ENCODE measurements at places on chromosomes 7 and 10.

DNA sequence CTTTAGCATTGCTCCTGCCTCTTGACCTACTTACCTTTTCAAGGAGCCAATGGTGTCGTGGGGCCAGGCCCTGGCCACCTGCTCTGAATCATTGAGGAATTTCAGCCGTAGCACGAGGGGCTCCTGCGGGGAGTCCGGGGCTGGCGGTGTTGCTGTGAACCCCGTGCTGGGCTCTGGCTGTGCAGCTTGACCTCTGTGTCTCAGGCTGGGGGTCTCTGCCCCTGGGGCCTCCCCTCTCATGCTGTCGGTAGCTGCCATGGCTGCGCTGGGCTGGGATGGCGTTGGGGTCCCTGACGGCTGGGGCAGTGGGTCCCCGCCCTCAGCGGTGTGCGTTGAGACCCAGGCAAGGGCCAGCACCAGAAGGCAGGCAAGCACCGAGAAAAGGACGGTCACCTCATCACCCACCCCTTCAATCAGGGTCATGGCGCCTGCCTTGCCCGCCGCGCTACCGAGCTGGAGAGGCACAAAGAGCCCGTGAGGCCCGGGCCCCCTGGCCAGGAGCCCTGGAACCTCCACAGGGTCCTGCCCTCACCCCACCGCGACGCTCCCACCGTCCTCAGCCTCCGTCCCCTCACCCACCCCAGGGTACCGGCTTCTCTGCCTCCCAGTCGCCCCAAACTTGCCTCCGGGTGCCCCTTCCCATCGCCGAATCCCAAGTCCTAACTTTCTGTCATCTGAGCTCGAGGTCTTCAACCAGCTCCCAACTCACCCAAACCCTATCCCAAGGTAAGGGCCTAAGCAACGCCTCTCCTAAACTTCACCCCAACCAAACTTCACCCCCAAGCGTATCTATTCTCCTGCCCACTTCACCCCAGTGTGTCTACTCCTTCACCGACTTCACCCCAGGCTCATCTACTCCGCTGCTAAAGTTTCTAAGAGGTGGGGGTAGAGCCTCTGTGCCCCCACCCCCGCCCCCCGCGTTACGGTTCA, 887 bp downstream of the TMUB1 start:
- DNase-seq: no peak

- DNase-seq: no peak
These were observed 37.6 kb downstream of the MYL10 start for GRCh38 chr7:101591504-101591903.

- DNase-seq: no peak
These were observed 51.7 kb downstream of the HABP2 start for GRCh38 chr10:113604572-113604971.

DNA sequence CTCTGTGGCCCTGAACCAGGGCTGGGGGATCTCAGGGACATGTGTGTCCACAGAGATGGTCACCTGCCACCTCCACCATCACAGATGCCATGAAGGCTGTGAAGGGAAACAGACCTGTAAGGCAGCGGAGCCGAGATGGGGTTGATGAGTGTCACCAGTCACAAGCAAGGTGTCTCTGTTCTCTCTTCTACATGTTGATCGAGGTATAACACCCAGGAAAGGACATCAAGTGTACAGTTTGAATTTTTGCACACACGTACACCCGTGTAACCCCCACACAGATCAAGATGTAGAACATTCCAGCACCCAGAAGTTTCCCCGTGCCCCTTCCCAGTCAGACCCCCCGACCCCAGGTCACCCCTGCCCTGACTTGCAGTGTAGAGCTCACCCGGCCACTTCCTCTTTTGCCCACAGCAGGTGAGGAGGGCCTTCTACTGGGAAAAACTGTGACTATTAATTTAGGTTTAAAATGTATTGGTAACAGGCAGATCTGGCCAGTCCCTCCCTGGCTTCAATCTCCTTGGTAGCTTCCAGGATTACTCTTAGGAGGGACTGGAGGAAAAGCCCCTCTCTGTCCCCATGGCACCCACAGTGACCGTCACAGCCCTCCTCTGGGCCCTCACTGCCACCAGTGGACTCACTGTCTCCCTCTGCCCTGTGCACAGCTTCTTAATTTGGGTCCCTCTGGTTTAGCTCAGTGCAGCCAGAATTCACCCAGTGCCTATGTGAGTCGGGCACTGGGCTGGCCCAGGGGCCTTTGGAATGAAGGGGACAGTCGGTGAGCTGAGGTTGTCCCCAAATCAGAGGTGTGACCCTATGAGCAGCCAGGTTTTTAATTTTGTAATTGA, 108.2 kb downstream of the LHPP start:
- no peak for DNase-seq

GRCh38 chr7:33753881-33754525, 151.3 kb upstream of the BMPER start:
- no peak for DNase-seq

DNA sequence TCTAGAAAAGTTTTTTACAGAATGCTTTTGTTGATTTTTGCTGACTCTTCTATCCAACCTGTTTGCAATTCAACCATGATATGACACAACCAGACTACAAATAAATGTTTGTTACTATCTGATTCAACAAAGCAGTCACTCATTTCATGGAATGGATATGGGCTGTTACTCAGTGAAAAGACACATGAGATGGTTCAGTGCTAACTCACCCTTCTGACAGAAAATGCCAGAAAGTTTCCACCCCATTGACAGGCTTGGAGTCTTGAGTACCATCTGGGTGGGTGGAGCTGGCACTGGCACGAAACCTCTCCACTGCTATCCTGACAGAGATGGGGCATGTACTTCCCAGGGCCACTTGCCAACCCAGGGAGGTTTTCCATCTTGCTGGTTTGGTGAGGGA, 39.5 kb downstream of the RBM28 start:
- DNase-seq: no peak
